ENCODE measurements at places on chromosomes 5 and 9.
A peak's percentile ranks its signal among the peaks of the same experiment; 100 is the strongest.

DNA sequence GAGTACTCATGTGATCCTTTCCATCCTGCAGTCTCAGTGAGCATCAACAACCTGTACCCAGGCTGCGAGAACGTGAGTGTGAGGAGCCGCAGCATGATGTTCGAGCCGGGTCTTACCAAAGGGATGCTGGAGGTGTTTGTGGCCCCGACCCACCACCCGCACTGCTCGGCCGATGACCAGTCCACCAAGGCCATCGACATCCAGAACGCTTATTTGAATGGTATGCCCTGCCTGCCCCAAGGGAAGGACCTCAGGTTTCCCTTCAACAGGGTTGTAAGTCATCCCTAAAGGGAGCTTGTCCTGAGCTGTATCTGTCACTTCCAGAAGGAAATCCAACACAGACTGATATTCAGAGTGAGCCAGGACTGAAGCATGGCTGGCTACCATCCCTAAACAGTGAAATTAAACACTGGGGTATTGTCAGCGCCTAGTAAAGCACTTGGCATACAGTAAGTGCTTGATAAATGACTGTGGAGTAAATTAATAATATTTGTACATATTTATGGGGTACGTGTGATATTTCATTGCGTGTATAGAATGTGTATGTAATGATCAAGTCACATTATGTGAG is 39.3 kb upstream of the CTSL start:
- DNase-seq: no peak

DNA sequence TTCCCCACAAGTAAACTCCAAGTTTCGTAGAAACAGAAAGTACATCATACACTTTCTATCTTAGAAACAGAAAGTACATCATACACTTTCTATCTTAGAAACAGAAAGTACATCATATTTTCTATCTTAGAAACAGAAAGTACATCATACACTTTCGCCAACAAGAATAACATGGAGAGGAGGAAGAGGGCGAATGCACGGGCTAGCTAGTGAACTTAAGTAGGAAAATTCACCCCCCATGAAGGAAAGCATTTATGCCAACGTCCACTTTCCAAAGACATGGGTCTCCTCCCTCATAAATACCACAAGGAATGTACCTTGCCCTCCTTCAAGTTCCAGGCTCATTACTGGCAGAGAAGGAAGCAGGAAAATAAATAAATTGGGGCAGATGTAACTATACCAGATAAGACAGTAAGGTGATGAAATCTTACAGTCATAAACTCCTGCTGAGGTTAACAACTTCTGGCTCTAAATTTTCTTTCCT is 64.7 kb downstream of the FRMD3 start:
- DNase-seq: no peak

DNA sequence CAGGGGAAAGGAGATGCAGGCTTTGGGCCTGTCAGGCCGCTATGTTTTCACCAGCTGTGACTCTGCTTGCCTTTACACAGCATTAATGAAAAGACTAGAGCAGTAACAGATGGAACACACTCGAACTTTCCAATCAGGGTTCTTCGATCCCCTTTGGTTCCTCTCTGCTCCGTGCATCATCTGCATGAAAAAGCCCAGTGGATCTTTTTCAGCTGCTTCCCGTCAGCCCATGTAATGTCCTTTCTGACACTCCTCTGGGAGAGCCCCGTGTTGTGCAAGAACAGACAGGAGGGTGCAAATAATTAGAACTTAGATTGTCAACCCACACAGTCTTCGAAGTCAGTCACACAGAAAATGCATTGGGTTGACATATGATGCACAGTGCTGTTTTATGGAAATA is 448.9 kb upstream of the ZNF462 start:
- no peak for DNase-seq

GRCh38 chr5:133245191-133246052 is 193.6 kb downstream of the HSPA4 start:
- peak; percentile 81 for DNase-seq

DNA sequence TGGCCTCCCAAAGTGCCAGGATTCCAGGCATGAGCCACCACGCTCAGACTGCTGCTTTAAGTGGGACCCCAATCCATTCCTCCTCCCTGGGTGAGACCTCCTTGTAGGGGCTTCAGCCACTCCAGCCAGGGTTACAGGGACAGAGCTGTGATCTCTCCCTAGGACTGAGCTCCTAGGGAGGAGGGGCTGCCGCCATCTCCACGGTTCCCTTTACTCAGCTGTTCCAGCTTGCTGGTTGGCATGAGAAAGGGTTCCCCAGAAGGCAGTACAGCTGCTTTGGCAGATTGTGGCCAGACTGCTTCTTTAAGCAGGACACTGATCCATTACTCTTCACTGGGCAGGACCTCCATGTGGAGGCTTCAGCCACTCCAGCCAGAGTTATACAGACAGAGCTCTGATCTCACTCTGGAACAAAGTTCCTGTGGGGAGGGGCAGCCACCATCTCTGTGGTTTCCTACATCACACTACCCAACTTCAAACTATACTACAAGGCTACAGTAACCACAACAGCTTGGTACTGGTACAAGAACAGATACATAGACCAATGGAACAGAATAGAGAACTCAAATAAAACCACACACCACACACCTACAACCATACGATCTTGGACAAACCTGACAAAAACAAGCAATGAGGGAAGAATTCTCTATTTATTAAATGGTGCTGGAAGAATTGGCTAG is 7.2 kb downstream of the INSL6 start:
- DNase-seq: no peak

GRCh38 chr5:174491265-174491664 is 233.1 kb upstream of the MSX2 start:
- DNase-seq: no peak

GRCh38 chr5:114360816-114361723 is 800 bp upstream of the KCNN2 start:
- DNase-seq: peak; percentile 17

- DNase-seq: peak; percentile 1
Observed at GRCh38 chr9:1939926-1940368, 75.2 kb upstream of the SMARCA2 start.

GRCh38 chr5:141608046-141608445 is 10.8 kb downstream of the DIAPH1 start:
- DNase-seq: no peak

Measured in Caki2 (cell line).